ENCODE measurements at places on chromosomes 16 and 17.
A peak's percentile ranks its signal among the peaks of the same experiment; 100 is the strongest.

GRCh38 chr16:83924686-83925085 lies 25.8 kb downstream of the MLYCD start:
- DNase-seq: no peak

GRCh38 chr17:17468217-17469010 lies 8.4 kb upstream of the MED9 start:
- DNase-seq: no peak

- peak; percentile 90 for DNase-seq
Measured at GRCh38 chr17:43661699-43662412, at the start of gene MEOX1. MEOX1 (minus strand) TSS chr17:43661922; CDS start chr17:43661534, 388 bp downstream.

DNA sequence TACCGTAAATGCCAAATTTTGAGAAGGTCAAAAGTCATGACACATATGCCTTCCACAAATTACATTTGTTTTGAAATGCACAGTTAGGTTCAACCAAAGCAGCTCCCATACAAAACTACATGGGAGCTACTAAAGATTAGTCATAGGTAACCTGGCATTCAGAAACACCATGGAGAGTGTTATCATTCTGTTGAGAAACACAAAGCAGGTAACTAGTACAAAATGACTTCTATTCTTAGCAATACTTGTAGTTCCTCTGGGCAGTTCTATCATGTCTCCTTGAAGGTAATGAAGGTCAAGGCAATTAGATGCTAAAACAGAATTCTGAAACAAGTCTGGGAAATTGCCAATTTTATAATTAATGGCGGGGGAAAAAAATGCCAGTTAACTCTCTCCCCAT lies 39.4 kb downstream of the KCNJ16 start:
- DNase-seq: no peak

DNA sequence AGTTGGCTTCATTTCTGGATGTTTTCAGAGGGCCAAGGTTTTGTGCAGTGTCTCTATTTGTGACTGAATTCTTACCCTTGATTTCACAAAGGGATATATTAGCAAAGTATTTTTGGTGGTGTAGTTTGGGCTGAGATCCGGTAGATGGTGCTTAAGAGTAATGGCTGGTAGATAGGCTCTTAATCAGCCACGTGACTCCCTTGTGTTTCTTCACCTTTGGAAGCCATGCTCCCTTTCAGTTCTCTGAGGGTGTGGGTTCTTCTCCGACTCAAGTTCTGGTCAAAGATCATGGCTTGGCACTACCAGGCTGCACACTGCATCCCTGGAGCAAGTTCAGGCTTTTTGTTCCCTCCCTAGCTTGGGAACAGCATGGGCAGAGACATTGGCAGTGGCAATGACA lies 887.3 kb downstream of the CDH8 start:
- no peak for DNase-seq

DNA sequence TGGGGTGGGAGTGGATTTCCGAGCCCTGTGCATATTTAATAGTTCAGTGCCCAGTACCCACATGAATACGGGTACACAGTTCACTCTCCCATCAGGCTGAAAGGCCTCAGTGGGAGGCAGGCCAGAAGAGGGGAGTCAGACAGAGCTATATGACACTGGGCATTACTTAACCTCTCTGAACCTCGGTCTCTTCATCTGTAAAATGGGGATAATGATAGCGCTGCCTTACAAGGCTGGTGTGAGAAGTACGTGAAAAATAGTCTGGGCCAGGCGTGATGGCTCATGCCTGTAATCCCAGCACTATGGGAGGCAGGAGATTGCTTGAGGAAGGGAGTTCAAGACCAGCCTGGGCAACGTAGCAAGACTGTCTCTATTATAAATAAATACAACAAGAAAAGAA lies 3.6 kb downstream of the GPRC5B start:
- no peak for DNase-seq

GRCh38 chr17:2903193-2903974 lies 107.1 kb downstream of the RAP1GAP2 start:
- no peak for DNase-seq

DNA sequence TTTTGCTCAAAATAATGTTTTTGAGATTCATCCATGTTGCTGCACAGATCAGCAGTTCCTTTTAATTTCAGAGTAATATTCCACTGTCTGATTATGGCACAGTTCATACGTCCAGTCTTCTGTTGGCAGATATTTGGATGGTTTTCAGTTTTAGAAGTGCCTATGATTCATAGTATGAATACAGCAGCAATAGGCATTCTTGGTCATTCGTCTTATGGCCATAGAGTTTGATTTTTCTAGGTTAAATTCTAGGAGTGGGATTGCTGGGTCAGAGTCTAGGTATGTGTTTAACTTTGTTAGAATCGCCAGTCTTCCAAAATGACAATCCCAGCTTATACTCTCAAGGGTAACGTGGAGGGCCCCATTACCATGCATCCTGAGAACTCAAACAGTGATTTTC lies 11.5 kb upstream of the IL34 start:
- DNase-seq: peak; percentile 52

DNA sequence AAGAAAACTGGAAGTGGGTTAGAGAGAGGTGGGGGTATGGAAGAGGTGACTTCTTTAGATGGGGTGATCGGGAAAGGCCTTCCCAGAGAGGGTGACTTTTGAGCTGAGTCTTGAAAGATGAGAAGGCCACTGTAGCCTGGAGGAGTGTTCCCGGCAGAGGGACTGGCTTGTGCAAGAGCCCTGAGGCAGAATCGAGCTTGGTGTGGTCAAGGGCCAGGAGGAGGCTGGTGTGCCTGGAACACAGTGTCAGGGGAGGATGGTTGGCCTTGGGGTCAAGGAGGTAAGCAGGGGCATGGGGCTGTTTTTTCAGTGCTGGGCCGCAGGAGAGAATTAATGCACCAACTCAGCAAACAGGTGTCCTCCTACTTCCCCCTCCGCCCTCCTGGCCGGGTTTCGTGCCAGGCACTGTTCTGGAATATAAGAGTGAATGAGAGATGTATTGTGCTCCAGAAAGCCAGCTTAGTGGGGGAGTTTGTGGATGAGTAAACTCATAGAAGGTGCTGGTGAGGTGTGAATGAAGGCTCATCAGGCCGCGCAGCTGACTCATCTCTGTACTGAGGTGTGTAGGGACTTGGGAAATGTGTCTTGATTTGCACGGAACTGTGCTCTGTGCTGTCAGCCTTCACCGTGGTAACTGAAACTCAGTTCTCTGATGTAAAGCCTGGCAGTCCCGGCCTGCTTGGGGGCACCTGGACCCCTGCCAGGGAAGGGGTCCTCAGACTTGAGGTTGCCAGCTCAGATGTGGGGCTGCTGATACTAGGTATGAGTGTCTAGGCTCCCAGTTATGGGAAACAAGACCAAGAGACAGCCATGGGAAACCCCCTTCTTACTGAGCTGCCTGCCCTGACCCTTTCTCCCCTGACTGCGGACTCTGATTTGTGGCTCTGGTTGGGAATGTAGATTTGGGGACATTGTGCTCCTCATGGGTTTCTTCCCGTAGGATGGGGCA lies 15.3 kb downstream of the KSR1 start:
- peak; percentile 32 for DNase-seq
